HCEC 1CT (cell line): ENCODE measurements at places on chromosomes 3 and 15.

- DNase-seq: no peak
Measured at GRCh38 chr3:62446337-62446940, 73.1 kb upstream of the FEZF2 start.

GRCh38 chr3:111979434-111980038 is 710 bp downstream of the ABHD10 start:
- peak; percentile 7 for DNase-seq

- no peak for DNase-seq
Measured at GRCh38 chr3:151228666-151229040, 25.6 kb upstream of the GPR171 start.

GRCh38 chr3:60427109-60427508 is 824.1 kb downstream of the FHIT start:
- no peak for DNase-seq
